ENCODE measurements at places on chromosomes 12 and 14.
A peak's percentile ranks its signal among the peaks of the same experiment; 100 is the strongest.

GRCh38 chr14:63205044-63205575, 867 bp downstream of the RHOJ start:
- DNase-seq: no peak

GRCh38 chr14:50928002-50928635, 16.2 kb downstream of the PYGL start:
- no peak for DNase-seq

DNA sequence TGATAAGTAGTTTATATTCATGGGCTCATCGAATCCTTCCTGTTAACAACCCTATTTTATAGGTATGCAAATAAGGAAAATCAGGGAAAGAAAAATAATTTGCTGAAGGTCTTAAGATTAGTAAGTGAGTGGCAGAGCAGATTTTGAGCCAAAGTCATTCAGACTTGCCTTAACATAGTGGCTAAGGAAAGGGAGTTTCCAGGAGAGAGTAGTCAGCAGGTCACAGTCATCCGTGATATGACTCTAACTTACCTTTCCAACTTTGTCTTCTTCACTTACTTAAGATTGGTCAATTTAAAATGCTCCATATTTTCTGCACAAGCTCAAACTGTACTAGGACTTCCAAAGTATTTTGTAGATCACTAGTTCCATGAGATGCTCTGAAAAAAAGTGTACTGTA, 46.6 kb downstream of the AKAP6 start:
- no peak for DNase-seq

- no peak for DNase-seq
Measured at GRCh38 chr12:8970432-8970831, 18.9 kb upstream of the KLRG1 start.

- DNase-seq: no peak
Measured at GRCh38 chr14:68711561-68712309, 81.1 kb downstream of the ZFP36L1 start.

GRCh38 chr14:96264200-96264553, 8.2 kb downstream of the BDKRB1 start:
- DNase-seq: no peak

DNA sequence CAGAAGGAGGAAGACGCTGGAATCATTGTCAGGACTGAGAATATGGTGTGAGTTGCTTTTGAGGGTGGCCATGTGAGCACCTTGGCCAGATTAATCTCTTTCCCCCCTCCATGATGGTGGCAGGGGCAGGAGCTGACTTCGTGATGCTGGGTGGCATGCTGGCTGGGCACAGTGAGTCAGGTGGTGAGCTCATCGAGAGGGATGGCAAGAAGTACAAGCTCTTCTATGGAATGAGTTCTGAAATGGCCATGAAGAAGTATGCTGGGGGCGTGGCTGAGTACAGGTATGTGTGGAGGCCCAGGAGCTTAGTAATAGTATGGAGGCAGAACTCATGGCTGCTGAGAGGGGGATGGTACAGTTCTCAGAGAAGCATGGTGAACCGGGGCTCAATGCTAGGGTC, 4.3 kb downstream of the TINF2 start:
- DNase-seq: no peak

DNA sequence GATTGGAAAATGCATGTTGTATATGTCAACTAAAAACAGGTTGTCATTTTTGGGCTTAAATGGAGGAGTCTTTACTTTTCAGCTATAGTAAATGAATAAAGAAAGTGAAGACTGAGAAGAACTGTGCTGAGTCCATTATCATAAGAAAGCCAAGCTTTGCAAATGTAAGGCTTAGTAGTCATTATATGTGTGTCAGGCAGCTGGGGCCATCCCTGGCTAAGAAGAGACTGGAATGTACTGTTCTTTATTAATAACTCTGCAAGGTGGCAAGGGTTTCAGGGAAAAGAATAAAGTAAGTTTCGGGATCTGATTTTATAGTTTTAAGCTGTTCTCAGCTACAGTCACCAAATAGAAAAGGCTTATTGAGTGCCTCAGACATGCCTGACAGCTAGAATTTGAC, 48.7 kb downstream of the SRGAP1 start:
- DNase-seq: no peak

GRCh38 chr12:15886372-15887042, 4.3 kb downstream of the STRAP start:
- peak; percentile 72 for DNase-seq

DNA sequence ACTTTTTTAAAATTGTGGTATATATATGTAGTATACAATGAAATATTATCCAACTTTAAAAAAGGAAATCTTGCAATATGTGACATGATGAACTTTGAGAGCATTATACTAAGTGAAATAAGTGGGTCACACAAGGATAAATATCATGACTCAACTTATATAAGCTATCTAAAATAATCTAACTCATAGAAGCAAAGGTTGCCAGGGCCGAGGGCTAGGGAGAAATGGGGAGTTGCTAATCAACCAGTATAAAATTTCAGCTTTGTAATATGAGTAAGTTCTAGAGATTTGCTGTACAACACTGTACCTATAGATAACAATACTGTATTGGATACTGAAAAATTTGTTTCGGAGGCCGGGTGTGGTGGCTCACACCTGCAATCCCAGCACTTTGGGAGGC, 38.5 kb downstream of the TAOK3 start:
- DNase-seq: no peak

DNA sequence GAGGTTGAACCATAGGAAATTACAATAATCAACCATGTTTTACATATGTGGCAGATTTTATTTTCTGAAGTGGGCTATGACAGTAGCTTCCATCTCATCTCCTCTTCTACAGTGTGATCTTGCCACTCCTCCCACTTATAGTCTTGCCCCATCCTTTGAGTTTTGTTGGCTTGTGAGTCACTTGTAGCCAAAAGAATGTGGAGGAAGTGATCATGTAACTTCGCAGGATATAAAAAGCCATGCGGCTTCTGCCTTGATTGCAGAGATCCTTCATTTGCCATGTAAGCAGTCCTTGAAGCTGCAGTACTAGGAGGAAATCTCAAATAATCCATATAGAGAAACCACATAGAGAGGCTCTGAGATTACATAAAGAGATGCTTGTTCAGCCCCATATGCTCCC, 13.7 kb upstream of the ZNF84 start:
- no peak for DNase-seq

DNA sequence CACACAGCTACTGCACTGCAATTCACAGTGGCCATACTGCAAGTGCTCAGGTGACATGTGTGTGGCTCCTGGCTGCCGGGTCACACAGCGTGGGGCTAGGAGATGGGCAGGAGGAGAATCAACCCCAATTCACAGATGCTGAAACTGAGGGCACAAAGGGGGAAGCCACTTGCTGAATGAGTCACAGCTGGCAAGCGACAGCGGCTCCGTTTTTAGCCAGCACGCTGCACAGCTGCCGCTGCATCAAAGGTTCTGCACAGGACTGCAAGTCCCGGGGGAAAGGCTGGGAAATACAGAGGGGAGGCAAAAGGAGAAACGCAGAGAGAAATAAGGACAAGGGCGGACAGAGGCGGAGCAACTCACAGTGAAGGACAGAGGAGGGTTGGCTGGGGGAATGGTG, 57.9 kb downstream of the KDM2B start:
- DNase-seq: no peak

DNA sequence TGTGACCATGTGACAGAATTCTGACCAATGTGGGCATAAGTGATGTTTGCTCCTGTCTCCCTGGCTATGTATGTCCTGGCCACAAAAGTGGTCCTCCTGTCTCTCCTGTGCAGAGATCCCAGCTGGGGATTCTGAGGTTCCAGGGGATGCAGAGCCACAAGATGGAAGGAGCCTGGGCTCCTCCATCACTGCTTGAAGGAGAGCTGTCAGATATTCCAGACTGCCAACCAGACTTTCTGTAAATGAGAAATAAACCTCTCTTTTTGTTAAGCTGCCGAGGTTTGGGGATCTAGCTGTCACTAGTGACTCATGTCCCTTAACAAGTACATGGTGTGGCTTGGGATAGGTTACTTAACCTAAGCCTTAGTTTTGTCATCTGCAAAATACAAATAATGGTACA, 21.9 kb downstream of the BDKRB1 start:
- no peak for DNase-seq

- DNase-seq: no peak
Measured at GRCh38 chr14:50792634-50793068, 38.3 kb downstream of the NIN start.

GRCh38 chr12:9895215-9895971, 14.1 kb downstream of the KLRF2 start:
- no peak for DNase-seq

- no peak for DNase-seq
Measured at GRCh38 chr12:21973221-21973620, 32.0 kb upstream of the ABCC9 start.

GRCh38 chr12:106226884-106227640, 20.8 kb downstream of the CKAP4 start:
- peak; percentile 85 for DNase-seq

GRCh38 chr12:115897729-115898128, 379.8 kb downstream of the MED13L start:
- peak; percentile 17 for DNase-seq

GRCh38 chr12:111596985-111597830, 1.9 kb downstream of the ATXN2 start:
- peak; percentile 53 for DNase-seq

DNA sequence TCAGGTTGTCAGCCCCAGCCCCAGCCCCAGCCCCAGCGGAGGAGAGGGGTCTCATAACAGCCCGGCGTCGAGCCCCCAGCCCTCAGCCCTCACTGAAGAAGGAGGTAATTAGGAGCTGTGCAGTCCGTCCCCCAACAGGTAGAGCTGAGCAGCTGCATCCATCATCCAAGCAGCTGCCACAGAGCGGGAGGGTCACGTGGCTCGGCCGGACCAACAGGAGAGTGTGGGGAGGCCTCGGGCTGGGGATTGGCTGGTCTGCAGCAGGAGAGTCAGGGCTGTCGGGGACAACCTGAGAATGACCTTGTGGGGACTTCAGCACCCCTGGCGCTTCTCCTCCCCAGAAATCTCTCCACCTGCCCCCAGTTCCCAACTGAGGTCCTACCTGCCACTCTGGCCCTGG, 29.6 kb downstream of the SMUG1 start:
- no peak for DNase-seq

DNA sequence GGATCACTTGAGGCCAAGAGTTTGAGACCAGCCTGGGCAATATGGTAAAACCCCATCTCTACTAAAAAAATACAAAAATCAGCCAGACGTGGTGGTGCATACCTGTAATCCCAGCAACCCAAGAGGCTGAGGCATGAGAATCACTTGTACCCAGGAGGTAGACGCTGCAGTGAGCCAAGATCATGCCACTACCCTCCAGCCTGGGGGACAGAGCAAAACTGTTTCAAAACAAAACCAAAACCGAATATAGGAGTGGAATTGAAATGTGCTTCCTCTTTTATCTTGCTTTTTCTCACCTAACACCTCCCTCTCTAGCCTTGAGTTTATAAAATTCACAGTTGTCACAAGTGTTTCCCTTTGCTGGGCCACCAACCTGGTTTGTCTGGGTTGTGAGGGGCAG, 181.9 kb downstream of the PAH start:
- no peak for DNase-seq

- DNase-seq: no peak
Measured at GRCh38 chr14:33454022-33454595, 496.8 kb downstream of the EGLN3 start.

GRCh38 chr12:106035421-106035820, 103.3 kb downstream of the NUAK1 start:
- no peak for DNase-seq

DNA sequence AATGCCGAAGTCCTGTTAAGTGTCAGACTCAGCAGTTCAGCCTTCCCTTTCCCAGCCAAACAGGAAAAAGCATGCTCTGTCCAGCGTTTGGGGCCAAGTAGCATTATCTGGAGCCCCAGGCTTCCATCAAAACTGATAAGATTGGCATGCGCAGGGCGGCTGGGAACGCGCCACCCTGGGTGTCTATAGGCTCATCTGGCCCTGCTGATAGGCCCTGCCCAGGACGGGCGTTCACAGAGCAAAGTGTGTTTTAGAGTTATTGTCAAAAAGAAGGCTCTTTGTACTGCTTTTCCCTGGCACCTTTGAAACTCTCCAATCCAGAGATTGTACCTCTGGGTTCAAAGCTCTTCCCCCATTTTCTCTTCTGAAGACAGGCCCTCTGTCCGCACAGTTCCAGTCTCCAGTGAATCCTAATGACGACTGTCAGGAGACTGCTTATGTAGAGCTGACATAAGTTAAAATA, at the start of gene ART4:
ART4 (minus strand) TSS at position 102 of the 463 bp plus-strand sequence. CDS start 413 bp downstream, outside the sequence.
- no peak for DNase-seq

- no peak for DNase-seq
Measured at GRCh38 chr14:77181603-77182437, at the start of gene TMEM63C. Gene TMEM63C, plus strand, starts transcription at chr14:77181798. Its CDS starts 37,016 bp downstream, at chr14:77218814.

DNA sequence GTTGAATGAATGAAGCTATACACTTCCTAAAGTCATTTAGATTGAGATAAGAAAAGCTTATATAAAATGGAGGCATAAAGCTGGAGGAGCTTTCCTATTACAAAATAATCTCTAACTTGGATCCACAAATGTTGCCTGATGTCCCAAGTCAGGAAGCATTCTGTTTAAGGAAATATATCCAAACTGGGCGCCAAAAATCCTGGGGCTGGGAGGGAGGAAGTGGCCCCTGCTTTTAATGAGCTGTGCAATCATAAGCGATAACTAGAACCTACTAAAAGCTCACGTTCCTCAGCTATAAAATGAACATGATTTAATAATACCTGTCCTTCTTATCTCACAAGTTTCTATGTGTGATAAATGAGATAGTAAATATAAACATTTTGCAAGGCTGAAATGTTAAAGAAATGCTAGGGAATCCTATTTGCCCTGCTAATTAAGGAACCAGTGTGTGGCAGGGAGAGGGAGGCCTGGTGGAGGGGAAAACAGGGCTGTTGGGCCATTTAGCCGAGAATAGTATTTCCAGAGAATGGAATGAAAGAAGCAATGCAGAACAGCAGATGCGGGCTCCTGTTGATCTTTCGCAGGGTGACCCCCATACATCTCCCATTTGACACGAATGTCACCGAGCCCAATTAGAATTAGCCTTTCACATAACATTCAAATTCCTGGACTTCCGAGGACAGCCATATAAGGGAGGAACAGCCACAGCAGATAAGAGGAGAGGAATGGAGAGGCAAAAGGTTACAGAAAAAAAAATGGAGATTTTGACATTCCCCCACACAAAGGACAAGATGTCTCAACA, 25.9 kb downstream of the DUSP6 start:
- no peak for DNase-seq

DNA sequence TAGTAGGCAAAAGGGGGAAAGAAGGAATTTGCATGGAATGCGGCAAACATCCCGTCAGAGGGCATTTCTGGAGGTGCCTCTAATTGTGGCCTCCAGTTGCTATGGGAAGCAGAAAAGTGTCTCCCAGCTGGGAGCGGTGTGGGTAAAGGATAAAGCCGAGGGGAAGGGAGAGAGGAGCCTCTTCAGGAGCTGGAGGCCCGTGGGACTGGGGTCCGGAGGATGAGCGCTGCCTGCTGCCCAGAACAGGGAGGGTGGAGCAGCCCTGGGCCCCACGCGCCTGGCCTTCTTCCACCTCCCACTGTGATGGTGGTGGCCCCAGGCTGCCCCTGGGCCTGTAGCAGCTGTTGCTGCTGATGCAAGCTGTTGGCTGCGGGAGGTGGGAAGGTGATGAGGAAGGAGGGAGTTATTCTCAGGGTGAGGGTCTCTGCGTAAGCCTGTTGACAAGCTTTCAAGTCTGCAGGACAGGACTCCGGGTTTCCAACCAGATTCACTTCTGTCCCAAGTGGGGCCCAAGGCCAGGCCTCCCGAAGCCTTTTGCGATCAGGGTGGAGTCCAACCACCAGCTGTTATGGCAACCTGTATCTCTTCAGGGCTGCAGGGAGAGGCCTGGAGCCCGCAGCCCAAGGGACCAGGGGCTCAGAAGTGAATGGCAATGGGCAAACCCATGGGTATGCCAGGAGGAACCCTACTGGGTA, 19.1 kb upstream of the PGF start:
- no peak for DNase-seq
